MCF 10A (cell line): ENCODE measurements at places on chromosomes 7 and 10. TPM values are rescaled to one million over a fixed set of nuclear protein-coding genes. Genes with fewer than 3 reads are reported as not detected.

The ZCCHC24 gene
- total RNA-seq = 2.8 and 3.1 TPM in 2 replicates

The CELF2 gene
- total RNA-seq = 0.07 TPM in 1 of 2 replicates, not detected in the other

The GIMAP5 gene
- total RNA-seq = not detected in 2 replicates

The VWA2 gene
- not detected in 2 replicates for total RNA-seq

The TRIM74 gene
- 0.26 and 1.0 TPM in 2 replicates for total RNA-seq

The MNX1 gene
- 0.42 and 0.47 TPM in 2 replicates for total RNA-seq

The PRKCQ gene
- 0.44 and 0.52 TPM in 2 replicates for total RNA-seq

The STOX1 gene
- total RNA-seq = 0.16 TPM in 1 of 2 replicates, not detected in the other

The ADGRA1 gene
- not detected in 2 replicates for total RNA-seq

The UCMA gene
- total RNA-seq = not detected in 2 replicates

The CARD11 gene
- not detected in 2 replicates for total RNA-seq

The AKAP9 gene
- 36.8 and 39.2 TPM in 2 replicates for total RNA-seq

The RAB19 gene
- not detected in 2 replicates for total RNA-seq

The GPRIN2 gene
- not detected in 2 replicates for total RNA-seq

The CALCR gene
- not detected in 2 replicates for total RNA-seq

The TMEM120A gene
- 19.3 and 19.4 TPM in 2 replicates for total RNA-seq

The PIP gene
- total RNA-seq = not detected in 2 replicates

The CTTNBP2 gene
- 0.17 and 0.98 TPM in 2 replicates for total RNA-seq

The UBE2D1 gene
- 12.2 and 14.7 TPM in 2 replicates for total RNA-seq
